ENCODE measurements at places on chromosomes 3 and 15.

DNA sequence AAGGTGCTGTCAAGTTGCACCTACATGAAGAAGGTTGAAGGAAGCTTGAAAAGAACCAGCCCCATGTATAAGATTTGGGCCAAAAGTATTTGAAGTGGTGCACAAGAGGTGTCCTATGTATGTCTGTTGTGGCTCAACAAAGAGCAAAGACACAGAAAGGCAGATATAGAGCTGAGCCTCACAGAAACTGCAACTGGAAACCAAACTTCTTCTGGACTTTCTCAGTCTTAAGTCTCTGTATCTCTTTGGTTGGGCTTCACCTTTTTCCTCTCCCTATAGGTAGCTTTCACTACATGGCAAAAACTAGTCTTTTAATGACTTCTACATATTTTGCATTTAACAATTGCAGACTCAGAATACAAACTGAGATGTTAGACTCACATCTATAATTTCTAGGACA is 8.8 kb upstream of the CMC1 start:
- peak; percentile 24 for DNase-seq

GRCh38 chr15:49148298-49148697 is 7.1 kb downstream of the COPS2 start:
- DNase-seq: no peak

GRCh38 chr3:184884359-184885017 is 72.5 kb downstream of the VPS8 start:
- DNase-seq: peak; percentile 70

DNA sequence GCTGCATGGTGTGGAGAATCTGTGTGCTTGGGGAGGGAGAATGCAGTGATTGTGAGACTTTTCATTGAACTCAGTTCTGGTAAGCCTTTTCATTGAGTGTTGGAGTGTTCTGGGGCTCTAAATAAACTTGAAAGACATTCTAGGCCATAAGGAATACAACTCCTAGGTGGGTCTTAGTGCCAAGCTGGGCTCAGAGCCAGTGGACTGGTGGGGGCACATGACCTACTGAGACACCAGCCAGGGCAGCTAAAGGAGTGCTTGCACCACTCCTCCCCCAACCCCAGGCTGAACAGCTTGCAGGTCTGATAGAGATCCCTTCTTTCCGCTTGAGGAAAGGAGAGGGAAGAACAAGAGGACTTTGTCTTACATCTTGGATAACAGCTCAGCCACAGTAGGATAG is 21.7 kb upstream of the KPNA4 start:
- DNase-seq: no peak

- DNase-seq: peak; percentile 37
These were observed 753 bp upstream of the MYO5A start for GRCh38 chr15:52529341-52529924.

DNA sequence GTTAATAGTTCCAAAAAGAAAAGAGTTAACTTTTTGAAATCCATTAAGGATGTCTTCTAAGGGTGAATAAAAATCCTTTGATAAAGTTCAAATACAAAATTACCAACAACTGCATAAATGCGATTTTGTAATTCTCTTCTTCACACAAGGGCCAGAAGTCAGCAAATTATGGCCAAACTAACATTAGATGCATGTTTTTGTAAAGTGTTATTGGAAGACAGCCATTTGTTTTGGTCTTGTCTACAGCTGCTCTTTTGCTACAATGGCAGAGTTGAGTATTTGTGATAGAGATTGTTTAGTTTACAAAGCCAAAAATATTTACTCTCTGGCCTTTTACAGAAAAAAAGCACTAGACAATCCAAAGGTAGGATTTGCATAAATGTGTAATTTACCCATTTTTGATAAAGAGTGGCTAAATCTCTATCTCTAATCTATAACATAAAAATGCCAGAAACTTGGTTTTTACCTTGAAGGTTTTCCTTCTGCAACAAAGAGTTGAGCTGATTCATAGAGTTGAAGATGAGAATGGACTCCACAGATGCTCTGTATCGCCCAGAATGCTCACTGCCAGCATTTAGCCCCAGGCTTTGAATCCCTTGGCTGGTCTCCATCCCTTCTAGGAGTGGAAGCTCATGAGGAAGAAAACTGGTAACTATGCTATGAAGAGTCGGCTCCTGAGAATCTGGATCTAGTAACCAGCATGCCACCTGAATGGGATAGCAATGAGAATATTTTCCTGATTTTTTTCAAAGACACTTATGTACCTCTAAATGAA is 64.5 kb downstream of the POLQ start:
- no peak for DNase-seq

- DNase-seq: no peak
These were observed 105.9 kb downstream of the KCNH8 start for GRCh38 chr3:19254189-19254588.

DNA sequence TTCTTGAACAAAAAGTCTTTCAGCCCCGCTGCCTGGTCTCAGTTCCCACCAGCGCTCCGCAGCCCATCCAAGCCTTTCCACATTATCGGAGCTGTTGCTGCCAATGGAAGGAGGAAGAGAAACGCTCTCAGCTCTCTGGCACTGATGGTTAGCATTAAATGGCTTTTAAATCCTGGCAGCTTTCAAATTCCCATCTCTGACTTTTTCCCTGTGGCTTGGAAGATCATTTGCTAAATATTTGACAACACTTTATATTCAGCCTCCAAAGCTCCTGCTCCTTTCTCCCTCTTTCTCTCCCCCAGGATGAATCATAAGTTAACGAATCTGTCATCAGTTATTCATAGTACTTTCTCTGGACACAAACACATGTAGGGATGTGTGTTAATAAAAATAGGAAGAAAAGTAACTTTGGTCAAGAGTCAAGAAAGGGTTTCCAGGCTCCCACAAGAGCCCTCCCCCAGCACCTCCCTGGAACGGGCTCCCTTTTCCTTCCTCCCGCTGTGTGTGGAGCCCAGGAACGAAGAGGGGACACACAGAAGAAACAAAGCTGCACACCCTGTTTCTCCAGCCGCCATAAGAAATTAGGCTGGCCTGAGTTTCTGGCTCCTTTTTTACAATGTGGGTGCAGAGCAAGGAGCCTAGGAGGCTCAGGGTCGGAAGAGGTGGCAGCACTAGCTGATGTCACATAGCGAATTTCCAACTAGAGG is 47.6 kb upstream of the TSEN2 start:
- DNase-seq: no peak

DNA sequence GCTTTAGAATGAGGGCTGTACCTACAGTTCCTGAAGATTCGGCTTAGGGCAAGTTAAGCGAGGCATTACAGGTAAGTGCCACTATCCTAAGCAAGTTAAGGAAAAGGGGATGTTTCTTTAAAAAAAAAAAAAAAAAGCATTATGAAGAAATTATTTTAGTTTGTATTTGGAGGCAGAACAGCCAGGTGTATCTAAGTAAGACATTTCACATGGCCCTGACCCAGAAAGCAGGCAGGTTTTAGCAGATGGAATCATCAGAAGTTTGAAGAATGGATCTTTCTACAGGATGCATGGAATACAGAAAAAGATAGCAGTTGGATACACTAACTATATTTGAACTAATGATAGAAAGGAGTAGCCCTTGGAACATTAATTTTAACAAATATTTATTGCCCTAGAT is 105.6 kb downstream of the OSBPL10 start:
- DNase-seq: no peak

- peak; percentile 96 for DNase-seq
These were observed 61.5 kb downstream of the IQSEC1 start for GRCh38 chr3:13011573-13012220.

DNA sequence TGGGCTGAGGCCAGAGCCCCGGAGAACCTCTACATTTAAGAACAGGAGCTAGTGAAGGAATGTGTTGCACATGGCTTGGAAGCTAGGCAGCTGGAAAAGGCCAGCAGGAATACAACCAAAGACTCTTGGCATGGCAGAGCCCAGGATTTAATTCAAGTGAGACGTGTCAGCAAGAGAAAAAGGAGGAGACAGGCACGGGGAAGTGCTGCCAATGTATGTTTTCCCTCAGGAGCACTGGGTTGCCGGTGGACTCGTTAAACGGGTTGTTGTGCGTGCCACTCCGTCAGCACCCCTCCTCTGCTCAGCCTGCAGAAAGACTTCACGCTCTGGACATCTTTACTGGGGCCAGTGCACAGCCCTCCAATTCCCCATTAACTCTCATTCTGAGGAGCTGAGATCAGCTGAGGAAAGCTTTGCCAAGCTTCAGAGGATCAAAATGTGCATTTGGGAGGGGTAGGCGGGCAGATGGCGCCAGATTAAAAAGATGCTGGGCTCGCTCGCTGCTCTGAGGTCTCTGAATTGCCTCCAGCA is 103.7 kb downstream of the PDZRN3 start:
- DNase-seq: no peak

DNA sequence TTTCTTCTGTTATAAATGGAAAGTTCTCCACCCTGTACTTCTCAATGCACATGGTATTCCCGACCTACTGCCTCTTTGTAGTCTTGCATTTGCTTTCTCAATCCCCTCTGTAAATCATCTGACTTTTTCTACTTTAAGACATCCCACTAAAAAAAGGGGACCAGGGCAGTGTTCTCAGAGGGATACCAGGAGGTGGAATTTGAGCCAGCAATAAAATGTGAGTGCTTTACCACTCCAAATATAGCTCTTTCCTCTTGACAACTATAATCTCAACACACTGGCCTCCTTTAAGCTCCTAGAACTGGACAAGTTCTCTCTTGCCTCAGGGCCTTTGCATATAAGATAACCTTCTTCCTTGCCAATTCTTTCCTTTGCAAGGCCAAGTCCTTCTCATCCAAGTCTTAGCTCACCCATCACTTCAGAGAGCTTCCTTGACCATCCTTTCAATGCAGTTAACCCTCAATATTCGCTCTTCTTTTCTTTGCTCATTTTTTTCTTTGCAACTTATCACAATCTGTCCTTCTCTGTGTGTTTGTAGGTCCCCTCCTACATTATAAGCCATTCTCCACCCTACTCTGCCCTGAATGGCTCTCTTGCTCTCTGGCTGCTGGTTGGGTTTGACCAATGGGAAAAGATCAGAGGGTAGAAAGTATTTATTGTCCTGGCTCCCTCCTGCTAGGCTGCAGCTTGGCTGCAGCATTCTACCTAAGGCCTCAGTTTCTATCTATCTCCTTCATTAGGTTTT is 93.4 kb downstream of the PRICKLE2 start:
- DNase-seq: no peak

DNA sequence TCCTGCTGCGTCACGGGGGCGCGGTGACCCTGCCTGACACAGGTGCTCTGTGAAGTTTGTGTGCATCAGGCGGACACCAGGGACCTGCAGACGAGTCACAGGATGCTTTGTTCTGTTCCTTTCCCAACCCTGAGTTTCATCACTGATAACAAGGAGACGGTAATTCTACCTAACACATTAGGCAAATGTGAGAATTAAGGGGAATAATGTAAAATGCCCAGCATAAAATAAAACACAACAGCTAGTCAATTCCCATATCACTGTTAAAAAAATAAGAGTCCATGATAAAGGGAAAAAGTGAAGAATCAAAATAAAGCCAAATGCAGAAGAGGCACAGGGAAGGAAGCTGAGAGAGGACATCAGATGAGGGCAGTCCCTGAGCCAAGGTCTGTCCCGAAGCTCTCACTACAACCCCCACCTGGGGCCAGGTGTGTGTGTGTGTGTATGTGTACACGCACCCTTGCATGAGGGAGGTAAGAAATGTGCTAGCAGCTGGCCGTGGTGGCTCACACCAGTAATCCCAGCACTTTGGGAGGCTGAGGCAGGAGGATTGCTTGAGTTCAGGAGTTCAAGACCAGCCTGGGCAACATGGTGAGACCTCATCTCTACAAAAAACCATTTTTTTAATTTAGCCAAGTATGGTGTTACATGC is 27.5 kb downstream of the PLA2G4D start:
- no peak for DNase-seq

DNA sequence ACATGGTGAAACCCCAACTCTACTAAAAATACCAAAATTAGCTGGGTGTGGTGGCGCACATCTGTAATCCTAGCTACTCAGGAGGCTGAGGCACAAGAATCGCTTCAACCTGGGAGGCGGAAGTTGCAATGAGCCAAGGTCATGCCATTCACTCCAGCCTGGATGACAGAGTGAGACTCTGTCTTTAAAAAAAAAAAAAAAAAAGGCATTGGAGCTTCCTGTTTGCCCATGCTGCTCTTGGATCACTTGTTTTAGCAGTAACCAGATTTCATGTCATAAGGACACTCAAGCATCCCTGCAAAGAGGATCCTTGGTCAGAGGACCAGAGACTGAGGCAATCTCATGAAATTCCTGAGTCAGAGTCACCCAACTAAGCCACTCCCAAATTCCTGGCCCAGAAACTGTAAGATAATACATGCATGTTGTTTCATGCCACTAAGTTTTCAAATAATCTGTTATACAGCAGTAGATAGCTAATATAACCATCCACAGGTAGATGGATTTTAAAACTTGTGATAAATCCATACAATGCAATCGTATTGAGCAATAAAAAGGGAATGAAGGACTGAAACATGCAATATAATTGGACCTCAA is 82.0 kb upstream of the XXYLT1 start:
- DNase-seq: no peak

- DNase-seq: no peak
These were observed 64.2 kb upstream of the LMOD3 start for GRCh38 chr3:69186575-69187093.

GRCh38 chr15:49962044-49962602 is 156.9 kb downstream of the ATP8B4 start:
- DNase-seq: no peak

DNA sequence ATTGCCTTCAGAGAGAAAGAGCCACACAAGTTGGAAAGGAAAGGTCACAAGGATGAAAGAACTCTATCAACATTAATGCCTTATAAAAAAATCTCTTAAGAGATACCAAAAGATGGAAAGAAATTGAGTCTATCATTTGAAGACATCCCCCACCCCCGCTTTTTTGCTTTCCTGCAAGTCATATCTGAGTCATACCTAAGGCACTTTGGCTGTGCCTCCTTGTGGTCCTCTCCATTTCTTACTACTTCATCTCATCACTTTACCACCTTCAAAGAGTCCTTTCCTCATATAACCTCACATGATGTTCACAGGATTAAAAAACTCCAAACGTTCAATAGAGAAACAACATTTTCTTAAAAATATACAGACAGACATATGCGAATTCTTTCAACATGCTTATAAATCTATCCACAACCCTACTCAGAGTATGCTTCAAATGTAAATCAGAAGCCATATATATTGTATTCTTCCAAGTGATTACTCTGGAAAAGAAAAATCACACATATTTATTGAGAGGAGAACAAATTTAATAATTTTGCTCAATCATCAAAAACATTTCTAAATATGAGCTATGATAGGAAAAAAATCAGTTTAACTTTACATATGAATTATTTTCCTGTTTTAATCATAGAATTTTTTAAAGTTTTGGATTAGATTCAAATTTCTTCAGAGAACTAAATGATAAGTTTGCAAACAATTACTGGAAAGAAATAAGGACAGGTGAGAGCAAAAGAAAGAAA is 1003.9 kb upstream of the CFAP20DC start:
- no peak for DNase-seq

All from GM12865 (cell line).